ENCODE measurements at places on chromosomes 7 and 10.
A peak's percentile ranks its signal among the peaks of the same experiment; 100 is the strongest.

- H3K27ac ChIP-seq, result no peak overlapping the region
- no peaks in the 10 kb centered on the region for H3K36me3 ChIP-seq
- DNase-seq, result peak; percentile 59
- no peak overlapping the region for H3K4me3 ChIP-seq
- H3K27me3 ChIP-seq, result peaks cover 27% of the 10 kb centered on the region
Observed at GRCh38 chr7:48875045-48875916, 49.1 kb upstream of the CDC14C start.

DNA sequence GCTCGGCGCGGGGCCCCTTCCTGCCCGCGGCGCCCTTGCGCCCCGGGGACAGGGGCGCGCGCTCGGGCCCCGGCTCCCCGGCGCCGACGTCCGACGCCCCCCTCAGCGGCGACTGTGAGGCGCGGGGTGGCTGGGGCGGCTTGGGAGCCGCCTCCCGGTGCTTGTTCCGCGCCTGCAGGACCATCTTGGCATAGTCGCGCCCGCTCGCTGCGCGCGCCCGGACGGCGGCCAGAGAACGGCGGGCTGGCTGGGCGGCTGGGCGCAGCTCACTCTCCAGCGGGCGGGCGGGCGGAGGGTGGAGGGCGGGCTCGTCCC, at the start of gene DPY19L1:
DPY19L1 (minus strand) TSS at position 275 of the 315 bp plus-strand sequence; CDS start at position 184, 91 bp downstream.
- H3K27me3 ChIP-seq, result peaks cover 6% of the 10 kb centered on the region
- no peak for DNase-seq
- peak within 1 kb of the TSS; percentile 95 for H3K27ac ChIP-seq
- H3K36me3 ChIP-seq, result no peaks in the 10 kb centered on the region
- peak within 1 kb of the TSS; percentile 98 for H3K4me3 ChIP-seq

DNA sequence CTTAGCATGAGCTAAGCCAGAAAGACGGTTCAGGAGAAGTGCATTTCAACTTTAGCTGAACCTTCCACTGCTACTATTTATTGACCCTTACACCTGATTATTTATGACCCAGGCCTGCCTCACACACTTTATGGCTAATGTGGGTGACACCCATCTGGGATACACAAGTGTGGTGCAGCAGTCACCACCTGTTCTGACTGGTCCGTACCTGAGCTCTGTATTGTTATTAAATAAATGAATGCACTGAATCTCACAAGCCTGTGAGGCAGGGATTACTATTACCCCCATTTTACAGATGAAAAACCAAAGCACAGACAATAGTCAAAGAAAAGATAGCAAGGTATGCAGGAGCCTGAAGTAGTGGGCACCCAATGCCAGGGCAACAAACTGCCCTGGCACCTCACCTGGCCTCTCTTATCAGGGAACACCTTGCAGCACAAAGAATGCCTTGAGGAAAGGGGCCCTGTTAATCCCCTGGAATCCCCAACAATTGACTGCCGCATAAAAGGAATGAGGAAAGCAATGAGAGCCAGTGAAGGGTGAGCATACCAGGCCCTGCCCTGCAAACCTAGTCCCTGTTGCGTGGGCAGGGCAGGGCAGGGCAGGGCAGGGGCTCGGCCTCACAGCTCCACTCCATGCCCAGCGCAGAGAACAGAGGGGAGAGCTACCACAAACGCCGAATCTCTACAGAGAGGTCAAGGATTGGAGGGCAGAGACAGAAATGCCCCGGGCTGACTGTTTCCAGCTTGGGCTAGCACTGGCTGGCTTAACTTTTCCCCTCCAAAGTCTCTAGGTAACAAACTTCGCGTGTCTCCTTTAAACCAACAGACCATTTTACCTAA, 1.3 kb downstream of the ANXA11 start:
- no peaks in the 10 kb centered on the region for H3K27me3 ChIP-seq
- H3K4me1 ChIP-seq, result peaks cover 79% of the 10 kb centered on the region
- no peaks in the 10 kb centered on the region for H3K36me3 ChIP-seq
- no peak for DNase-seq
- peak overlapping the region; percentile 93 for H3K4me3 ChIP-seq

GRCh38 chr7:98713165-98713810, 96.2 kb downstream of the NPTX2 start:
- H3K27ac ChIP-seq, result no peak overlapping the region
- no peaks in the 10 kb centered on the region for H3K4me1 ChIP-seq
- no peak overlapping the region for H3K4me3 ChIP-seq
- H3K36me3 ChIP-seq, result no peaks in the 10 kb centered on the region
- H3K27me3 ChIP-seq, result peaks cover 46% of the 10 kb centered on the region

GRCh38 chr7:76515999-76516443, 5.7 kb downstream of the UPK3B start:
- no peaks in the 10 kb centered on the region for H3K36me3 ChIP-seq
- peaks cover 1% of the 10 kb centered on the region for H3K4me1 ChIP-seq
- no peak overlapping the region for H3K4me3 ChIP-seq
- no peak for DNase-seq
- no peak overlapping the region for H3K27ac ChIP-seq

- no peaks in the 10 kb centered on the region for H3K36me3 ChIP-seq
- no peak overlapping the region for H3K27ac ChIP-seq
- DNase-seq, result no peak
Observed at GRCh38 chr10:76353237-76353851, 921.9 kb downstream of the LRMDA start.

GRCh38 chr10:77592946-77593636, 44.5 kb downstream of the KCNMA1 start:
- peaks cover 9% of the 10 kb centered on the region for H3K36me3 ChIP-seq
- no peak for DNase-seq
- H3K4me1 ChIP-seq, result peaks cover 2% of the 10 kb centered on the region
- no peak overlapping the region for H3K27ac ChIP-seq
- no peak overlapping the region for H3K4me3 ChIP-seq
- H3K27me3 ChIP-seq, result no peaks in the 10 kb centered on the region

DNA sequence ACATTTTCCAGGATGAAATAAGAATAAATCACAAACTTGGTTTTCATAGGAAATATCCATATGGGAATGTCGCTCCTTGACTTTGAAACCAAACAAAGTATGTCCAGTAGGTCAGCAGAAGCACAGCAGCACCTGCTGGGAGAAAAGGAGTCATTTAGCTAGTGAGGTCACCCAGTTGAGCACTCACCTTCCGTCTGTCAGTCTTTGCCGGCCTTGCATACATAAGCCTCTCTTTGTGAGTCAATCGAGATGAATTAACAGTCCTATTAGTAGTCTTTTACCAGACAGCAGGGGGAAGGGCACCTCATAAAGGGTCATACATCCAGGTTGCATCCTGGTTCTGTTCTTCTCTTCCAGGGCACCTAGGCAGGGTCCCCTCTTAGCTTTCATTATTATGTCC, 232.5 kb upstream of the FZD1 start:
- H3K4me3 ChIP-seq, result no peak overlapping the region
- no peak for DNase-seq
- peaks cover 3% of the 10 kb centered on the region for H3K4me1 ChIP-seq

- peaks cover 28% of the 10 kb centered on the region for H3K27me3 ChIP-seq
- H3K27ac ChIP-seq, result peak overlapping the region; percentile 92
- H3K36me3 ChIP-seq, result peaks cover 4% of the 10 kb centered on the region
- H3K4me3 ChIP-seq, result peak overlapping the region; percentile 82
- DNase-seq, result peak; percentile 30
Observed at GRCh38 chr7:127393368-127394058, 1.0 kb upstream of the ZNF800 start.

- no peak overlapping the region for H3K4me3 ChIP-seq
- peak overlapping the region; percentile 67 for H3K27ac ChIP-seq
- H3K36me3 ChIP-seq, result no peaks in the 10 kb centered on the region
- peaks cover 36% of the 10 kb centered on the region for H3K4me1 ChIP-seq
- DNase-seq, result no peak
Observed at GRCh38 chr7:41886262-41886900, 183.5 kb upstream of the INHBA start.

DNA sequence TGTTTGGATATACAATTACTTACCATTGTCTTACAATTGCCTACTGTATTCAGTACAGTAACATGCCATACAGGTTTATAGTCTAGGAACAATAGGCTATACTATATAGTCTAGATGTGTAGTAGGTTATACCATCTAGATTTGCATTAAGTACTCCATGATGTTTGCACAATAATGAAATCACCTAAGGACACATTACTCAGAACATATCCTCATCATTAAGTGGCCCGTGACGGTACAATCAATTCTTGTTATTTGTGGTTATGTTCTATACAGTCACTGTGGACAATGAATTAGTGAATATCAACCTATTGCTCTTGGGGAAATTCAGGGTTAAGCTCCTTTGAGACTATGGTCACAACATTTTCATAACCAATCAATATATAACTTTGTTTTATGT, 75.6 kb downstream of the MICU1 start:
- H3K4me3 ChIP-seq, result no peak overlapping the region
- H3K27me3 ChIP-seq, result no peaks in the 10 kb centered on the region
- peaks cover 12% of the 10 kb centered on the region for H3K4me1 ChIP-seq
- DNase-seq, result no peak

DNA sequence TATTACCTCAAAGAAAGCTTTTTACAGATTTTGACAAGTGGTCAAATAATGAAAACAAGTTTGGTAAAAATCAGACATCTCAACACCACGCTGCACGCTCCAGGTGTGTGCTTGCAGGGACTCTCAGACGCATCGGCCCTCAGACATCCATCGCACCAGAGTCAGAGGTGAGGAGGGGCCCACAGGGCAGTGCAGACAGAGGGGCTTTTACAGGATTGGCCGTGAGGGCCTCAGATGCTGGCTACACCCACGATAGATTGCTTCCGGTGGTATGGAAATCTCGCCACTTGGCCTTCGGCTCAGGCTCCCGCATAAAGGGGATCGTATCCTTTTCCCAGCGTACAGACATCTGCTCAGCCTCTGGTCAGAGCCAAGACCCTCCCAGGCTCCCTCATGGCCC, 72.1 kb downstream of the TCERG1L start:
- peaks cover 12% of the 10 kb centered on the region for H3K4me1 ChIP-seq
- H3K4me3 ChIP-seq, result no peak overlapping the region
- H3K36me3 ChIP-seq, result no peaks in the 10 kb centered on the region
- peaks cover 39% of the 10 kb centered on the region for H3K27me3 ChIP-seq

- no peak overlapping the region for H3K4me3 ChIP-seq
- H3K27ac ChIP-seq, result no peak overlapping the region
- DNase-seq, result no peak
- H3K4me1 ChIP-seq, result peaks cover 8% of the 10 kb centered on the region
- no peaks in the 10 kb centered on the region for H3K36me3 ChIP-seq
Observed at GRCh38 chr10:122044713-122045112, 55.8 kb downstream of the TACC2 start.
